ENCODE measurements at places on chromosomes 16 and 17. TPM values are rescaled to one million over a fixed set of nuclear protein-coding genes. Genes with fewer than 3 reads are reported as not detected.

DNA sequence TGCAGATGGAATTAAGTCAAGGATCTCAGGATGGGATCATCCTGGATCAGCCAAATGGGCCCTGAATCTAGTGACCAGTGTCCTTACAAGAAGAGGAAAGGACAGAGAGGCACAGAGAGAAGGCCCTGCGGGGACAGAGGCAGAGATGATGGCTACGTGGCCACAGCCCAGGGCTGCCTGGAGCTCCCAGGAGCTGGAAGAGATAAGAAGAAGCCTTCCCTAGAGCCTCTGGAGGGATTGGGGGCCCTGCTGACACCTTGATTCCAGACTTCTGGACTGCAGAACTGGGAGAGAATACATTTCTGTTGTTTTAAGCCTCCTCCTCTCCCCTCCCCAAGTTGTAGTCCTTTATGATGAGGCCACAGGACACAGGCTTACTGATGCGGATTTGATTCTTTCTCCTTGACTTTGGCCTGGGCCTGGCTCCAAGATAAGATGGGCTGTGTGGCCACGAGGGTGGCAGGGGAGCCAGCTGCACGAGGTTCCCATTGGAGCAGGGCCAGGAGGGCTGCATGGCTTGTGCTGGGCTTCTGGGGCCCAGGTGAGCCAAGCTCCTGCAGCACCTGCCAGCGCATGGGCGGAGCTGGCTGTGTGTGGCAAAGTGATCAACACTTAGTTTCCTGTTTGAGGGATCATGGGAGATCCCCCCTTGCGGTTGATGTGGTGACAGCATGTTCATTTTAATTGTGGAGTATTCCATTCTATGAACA, 146.1 kb downstream of the IRF8 start:
- peak; percentile 10 for DNase-seq

DNA sequence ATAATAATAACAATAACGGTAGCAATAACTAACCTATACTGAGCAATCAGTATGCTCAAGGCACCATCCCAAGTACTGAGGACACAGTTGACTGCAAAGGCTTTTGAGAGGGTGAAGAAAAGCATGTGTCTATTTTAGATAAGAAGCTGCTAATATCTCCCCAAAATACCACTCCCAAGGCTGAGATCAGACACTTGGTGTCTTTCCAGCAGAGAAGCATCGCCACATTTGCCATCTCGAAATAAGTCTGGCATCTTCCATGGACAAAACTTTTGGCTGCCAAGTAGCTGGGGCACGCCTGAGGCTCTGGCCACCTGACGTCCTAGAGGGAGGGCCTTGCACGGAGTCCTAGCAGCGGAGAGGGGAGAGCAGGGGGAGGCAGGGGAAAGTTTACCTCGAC, 39.0 kb downstream of the ZNF423 start:
- no peak for DNase-seq

DNA sequence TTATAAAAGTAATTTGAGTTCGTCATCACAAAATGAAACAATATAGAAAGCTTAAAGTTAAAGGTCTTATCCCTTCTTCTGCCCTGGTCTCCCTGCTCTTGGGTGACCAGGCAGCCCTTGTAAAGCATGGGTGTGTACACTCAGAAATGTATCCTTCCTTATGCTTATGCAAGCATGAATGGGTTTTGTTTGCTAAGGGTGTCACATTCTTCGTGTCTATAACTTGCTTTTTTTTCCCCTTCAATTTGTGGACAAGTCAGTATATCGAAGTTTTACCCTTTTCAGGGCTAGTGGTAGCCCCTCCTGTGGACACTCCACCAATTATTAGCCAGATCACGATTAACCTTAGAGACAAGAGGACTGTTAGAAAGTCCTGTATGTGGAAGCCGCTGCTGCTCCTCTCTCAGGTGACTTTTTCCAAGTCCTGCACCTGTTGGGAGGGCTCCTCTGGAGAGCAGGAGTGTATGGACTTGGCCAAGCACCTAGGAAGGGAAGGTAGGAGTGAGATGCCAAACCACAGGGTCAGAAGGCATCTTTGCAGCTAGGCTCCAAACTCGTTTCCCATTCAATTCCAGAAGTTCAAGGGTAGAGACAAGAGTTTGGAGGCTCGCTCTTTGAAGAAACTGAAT, 50.9 kb downstream of the LDHD start:
- no peak for DNase-seq

GRCh38 chr17:18110636-18111145, 2.1 kb downstream of the MYO15A start:
- no peak for DNase-seq

GRCh38 chr17:44074231-44074910, 3.8 kb downstream of the G6PC3 start:
- no peak for DNase-seq

- no peak for DNase-seq
Measured at GRCh38 chr16:57808589-57809228, 6.4 kb upstream of the KIFC3 start.

DNA sequence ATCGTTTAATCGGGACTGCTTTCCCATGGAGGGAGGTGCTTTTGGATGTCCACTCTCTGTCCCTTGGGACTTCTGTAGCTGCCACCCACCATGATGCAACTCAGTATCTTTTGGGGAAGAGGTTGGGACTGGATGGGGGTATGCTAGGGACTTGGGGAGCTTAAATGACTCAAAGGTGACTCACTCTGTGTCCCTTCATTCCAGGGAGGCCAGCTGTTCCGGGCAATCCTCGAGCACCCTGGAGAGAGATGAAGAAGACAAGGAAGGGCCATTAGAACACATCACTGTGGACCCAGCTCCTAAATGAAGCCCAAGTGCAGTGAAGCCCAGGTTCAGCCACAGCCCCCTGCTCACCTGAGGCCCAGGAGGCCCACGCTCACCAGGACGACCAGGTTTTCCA, 4.6 kb downstream of the COL1A1 start:
- no peak for DNase-seq

DNA sequence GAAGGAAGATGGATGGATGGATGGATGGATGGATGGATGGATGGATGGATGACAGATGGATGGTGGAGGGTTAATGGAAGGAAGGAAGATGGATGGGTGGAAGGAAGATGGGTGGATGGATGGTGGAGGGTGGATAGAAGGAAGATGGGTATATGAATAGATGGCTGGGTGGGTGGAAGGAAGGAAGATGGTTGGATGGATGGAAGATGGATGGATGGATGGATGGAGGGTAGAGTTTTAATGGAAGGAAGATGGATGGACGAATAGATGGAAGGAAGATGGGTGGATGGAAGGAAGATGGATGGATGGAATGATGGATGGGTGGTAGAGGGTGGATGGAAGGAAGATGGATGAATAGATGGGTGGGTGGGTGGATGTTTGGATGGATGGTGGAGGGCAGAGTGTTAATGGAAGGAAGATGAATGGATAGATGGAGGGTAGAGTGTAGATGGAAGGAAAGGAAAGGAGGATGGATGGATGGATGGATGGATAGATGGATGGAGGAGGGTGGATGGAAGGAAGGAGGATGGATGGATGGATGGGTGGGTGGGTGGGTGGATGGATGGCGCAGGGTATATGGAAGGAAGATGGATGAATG, 22.1 kb downstream of the MLYCD start:
- no peak for DNase-seq

DNA sequence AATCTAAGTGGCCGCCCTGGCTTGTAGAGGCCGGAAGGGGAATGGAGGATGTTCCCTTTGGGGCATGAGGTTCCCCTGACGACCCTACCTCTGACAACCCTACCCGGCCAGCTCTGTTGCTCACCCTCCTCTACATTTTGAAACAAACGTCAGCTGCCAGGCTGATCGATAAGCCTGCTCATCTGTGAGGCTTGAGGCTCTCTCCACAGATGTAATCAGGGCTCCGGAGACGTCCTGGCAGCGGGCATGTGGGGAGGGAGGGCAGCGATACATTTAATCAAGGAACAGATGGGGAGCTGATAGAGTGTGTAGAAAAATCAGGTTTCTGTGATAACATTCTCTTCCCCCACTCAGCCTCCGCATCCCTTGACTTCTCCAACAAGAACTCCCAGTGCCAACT, 212.3 kb upstream of the SDK2 start:
- DNase-seq = no peak

DNA sequence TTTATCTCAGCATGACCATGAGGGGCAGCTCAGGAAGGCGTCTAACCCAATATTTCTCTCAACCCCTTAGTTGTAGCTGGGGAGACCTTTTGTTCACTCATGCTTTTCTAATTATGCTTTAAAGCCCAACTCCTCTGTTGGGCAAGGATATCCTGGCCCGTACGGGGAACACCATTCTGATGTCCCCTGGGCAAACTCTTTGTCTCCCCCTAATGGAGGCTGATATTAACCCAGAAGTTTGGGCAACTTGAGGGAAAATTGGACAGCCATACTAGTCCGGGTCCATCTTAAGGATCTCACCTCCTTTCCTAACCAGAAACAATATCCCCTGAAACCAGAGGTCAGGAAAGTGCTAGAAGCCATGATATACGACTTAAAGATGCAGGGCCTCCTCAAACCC, 143.7 kb upstream of the COX10 start:
- DNase-seq = no peak

DNA sequence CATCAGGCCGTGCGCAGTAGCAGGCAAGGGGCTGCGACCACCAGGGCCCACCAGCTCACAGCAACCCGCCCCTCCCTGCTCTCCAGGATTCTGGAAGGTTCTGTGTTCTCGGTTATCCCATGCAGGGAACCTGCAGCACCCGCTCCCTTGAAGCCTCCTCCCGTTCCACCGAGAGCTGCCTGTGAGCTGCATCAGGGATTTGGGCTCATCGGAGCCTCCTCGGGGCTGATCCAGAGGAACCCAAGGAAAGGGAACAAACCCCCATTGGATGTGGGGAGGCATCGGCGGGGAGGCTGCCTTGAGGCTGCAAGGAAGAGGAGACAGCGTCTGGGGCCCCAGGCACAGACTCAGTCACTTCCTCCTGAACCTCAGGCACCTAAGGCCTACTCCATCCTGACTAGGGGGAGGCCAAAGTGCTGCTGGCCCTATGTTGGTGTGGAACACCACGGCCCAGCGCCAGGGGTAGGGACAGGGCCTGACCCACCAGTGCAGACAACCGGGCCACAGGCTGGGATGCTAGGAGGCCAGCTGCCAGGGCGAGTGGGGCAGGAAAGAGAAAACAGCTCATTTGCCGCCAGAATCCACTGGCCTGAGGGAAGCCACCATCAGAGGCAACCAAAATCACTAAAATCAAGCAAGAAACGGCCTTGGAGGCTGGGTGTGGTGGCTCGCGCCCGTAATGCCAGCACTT, 14.4 kb upstream of the LGALS3BP start:
- no peak for DNase-seq

Gene SPATA32
- total RNA-seq = not detected

Gene KCTD19
- 1.4 TPM for total RNA-seq

Gene PTGES3L
- 0.68 TPM for total RNA-seq

Gene OR3A2
- total RNA-seq = not detected
